Activated CD4-positive, alpha-beta T cell treated with anti-CD3 and anti-CD28 coated beads for 36 hours (primary cell): ENCODE measurements at places on chromosomes 5 and 9. TPM values are rescaled to one million over a fixed set of nuclear protein-coding genes. Genes with fewer than 3 reads are reported as not detected.
A peak's percentile ranks its signal among the peaks of the same experiment; 100 is the strongest.

ARHGEF28 gene
- total RNA-seq = 0.18 TPM

SMIM3 gene
- total RNA-seq = 16.9 TPM

IL3 gene
- 11.6 TPM for total RNA-seq

IPPK gene
- 9.9 TPM for total RNA-seq

DDX46 gene
- total RNA-seq = 63.5 TPM

SPATA31A3 gene
- not detected for total RNA-seq

- DNase-seq = no peak
These were observed 526.7 kb downstream of the PDE4D start for GRCh38 chr5:59366784-59367183.

DNA sequence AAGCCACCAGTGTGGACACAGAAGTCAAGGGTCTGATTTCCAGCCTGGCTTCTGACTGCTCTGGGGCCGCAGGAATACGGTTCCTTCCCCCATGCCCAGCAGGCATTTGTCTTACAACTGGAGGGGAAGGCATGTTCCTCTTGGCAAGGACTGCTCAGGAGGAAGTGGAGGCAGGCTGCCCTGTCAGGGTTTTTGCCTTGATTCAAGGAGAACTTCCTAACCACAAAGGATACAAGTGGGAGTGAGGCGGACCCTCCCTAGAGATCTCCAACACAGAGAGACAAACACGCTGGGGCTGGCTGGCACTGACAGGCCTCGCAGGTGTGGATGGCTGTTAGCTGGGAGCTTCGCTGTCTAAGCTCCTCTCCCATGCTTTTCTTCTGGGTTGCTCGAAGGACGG, 19.1 kb downstream of the TGFBI start:
- DNase-seq = no peak

DNA sequence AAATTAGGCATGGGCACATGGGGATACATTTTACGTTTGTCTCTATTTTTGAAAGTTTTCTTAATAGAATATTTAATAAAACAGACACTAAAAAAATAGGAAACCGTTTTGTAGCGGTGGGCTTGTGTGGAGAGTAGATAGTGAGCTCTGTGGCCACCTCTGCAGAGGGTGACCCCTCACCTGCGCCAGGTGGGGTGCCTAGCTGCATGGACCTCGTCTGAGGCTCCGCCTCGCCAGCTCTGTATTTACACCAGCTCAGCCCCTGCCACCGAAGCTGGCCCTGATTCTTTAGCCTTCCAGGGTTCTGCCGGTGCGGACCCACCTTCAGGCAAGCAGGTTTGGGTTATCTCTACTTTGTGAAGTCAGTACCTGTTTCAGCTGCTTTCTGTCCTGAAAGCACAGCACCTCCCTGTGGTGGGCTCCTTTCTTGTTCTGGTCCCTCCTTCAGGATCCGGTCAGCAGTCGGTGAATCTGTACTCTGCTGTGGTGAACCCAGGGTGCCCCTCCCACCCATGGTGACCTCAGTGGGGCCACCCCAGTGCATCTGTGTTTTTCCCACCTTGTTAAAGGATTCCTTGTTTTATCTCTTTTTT, 105.2 kb upstream of the CACNA1B start:
- DNase-seq = peak; percentile 24

GRCh38 chr9:87499424-87500017, 1.9 kb downstream of the DAPK1 start:
- DNase-seq = no peak

- DNase-seq = no peak
These were observed 11.4 kb downstream of the CHD1 start for GRCh38 chr5:98917433-98917832.

- peak; percentile 58 for DNase-seq
These were observed 24.0 kb upstream of the TCF7 start for GRCh38 chr5:134090522-134090921.

GRCh38 chr5:158492136-158492535, 607.6 kb downstream of the EBF1 start:
- no peak for DNase-seq

- no peak for DNase-seq
These were observed 411.3 kb upstream of the ARRDC3 start for GRCh38 chr5:91794455-91794854.

GRCh38 chr9:137064027-137064879, 6.1 kb downstream of the SAPCD2 start:
- peak; percentile 79 for DNase-seq

GRCh38 chr9:129383561-129384490, 205.8 kb upstream of the IER5L start:
- peak; percentile 83 for DNase-seq

GRCh38 chr9:35616681-35617459, 1.3 kb downstream of the CD72 start:
- peak; percentile 80 for DNase-seq

DNA sequence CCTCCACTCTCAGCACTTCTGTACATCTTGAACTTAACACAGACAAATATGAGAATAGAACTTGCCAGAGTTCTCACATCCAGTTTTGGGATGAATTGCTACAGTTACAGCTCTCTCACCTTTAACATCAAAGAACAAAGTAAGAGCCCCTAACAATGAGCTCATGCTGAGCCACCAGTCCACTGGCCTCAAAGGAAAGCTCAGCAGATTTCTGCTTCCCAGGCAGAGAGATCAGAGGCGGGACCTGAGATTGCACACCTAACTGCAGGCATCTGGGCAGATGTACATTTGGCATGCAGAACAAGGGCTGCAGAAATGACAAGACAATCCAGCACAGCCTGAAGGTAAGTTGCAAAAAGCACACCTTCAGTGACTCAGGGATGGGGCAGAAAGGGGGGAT, 300.9 kb downstream of the MRPS30 start:
- DNase-seq = no peak

DNA sequence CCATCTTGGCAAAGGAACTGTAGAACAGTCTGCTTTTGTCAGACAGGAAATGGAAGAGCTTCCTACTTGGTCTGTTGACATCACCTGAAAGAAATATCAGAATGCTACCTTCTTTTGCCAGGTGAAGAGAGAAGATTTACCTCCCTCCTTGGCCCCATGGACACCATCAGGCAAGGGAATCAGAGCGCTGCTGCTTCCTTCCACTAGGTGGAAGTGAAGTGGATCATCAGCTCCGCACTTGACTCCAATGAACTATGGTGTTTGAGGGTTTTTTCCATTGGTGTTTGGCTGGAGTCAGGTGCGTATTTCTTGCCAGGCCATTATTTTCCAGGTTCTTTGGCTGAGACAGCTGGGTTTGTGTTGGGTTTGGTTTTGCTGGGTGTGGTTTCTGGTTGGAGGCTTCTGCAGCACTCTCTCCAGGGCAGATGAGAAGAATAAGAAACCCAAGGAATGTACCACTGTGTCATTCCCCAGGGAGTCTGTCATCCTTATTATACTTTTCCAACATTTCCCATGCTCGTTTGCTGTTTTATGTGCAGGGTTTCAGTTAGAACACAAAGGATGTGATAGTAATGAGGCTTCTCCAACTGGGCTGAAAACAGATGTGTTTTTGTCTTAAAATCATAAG, 12.4 kb downstream of the SPATA31E1 start:
- no peak for DNase-seq

DNA sequence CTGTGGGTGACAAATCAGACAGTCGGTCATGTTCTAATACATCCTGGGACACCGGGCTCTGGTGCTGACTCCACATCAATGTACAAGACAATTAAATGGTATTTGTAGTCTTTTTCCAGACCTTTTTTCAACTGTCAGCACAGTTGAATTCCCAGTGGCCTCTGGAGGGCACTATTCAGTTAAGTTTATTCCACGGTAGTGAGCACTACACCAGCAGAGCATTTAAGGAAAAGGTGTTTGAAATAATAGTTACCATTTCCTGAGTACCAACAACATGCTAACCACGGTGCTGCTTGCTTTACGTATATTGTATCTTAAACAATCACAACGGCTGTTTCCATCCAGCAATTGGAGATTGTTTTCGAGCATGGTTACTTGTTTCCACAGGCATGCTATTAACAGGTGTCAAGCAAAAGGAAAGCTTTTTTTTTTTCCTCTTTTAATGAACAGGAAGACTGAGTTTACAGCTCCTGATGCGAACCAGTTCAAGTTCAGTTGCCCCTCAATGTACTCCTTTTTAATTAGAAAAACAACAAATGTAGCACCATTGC, 186.7 kb downstream of the PDZD2 start:
- DNase-seq = peak; percentile 65
